ENCODE measurements at places on chromosomes 6 and 20. TPM values are rescaled to one million over a fixed set of nuclear protein-coding genes. Genes with fewer than 3 reads are reported as not detected.

- DNase-seq = no peak
Measured at GRCh38 chr20:33744773-33745385, 13.1 kb downstream of the ZNF341 start.

The RIPPLY2 gene
- not detected for total RNA-seq

DNA sequence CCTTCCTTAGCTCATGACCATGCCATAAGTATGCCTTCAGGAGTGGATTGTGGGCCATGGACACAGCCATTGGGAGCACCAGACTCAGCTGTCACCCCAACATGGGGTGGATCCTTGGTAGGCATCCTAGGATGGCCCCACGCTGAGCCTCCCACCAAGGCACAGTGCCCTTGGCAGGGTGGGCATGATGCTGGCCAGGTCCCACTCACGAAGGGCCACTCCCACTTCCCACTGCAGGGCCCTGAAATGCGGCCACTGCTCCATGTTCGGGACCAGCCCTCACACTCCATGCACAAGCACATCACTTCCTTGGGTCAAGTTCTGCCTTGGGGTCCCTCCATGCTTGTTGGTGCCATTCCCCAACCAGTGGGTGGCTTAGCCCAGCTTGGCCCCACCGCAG is 12.9 kb upstream of the FUT9 start:
- no peak for DNase-seq

DNA sequence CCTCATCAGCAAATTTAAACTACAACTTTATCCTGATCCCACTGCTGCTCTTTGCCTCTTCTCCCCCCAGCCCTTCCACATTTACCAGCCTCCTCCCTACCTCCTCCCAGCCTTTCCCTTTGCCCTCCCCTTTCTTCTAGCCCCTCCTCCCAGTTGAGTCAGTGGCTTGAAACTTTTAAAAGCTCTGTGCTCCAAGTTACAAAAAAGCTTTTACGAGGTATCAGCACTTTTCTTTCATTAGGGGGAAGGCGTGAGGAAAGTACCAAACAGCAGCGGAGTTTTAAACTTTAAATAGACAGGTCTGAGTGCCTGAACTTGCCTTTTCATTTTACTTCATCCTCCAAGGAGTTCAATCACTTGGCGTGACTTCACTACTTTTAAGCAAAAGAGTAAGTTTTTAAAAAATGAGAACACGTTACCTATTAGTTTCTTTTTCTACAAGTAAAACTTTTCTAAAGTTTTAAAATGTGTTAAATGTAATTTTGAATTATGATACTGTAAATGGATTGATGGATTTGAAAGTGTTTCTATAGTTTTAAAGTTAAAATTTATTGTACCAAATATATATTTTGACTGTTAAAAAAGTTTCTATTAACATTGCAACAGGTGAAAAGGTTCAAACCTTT is at the start of gene GJA1:
TSS of gene GJA1 (plus strand) at position 203 of the 626 bp plus-strand sequence. CDS start 11,202 bp downstream, outside the sequence.
- no peak for DNase-seq

GRCh38 chr20:51585148-51585547 is 42.6 kb upstream of the NFATC2 start:
- no peak for DNase-seq

DNA sequence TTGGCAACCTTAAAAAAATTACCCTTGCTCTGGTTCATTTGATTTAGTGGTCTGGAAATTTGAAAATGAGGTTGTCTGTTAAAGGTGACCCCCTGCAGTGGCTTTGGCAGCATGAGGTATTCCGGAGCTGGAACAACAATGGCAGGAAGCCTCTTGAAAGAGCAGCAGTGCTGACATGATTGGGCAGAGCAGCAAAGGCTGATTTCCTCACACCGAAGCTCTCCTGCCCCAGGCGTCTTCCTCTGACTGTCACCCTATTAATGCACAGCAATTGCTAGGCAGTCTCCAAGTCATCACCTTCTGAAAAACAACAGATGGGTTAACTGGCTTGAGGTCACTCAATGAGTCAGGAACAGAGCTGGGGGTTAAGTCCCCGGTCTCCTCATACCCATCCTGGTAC is 241.8 kb upstream of the MMS22L start:
- no peak for DNase-seq

Measured in activated CD8-positive, alpha-beta T cell treated with anti-CD3 and anti-CD28 coated beads, Interleukin-2, amount 10 ng/mL, durations not matched to agents 7 days and 5 days (primary cell).